ENCODE measurements at places on chromosomes 4 and X. TPM values are rescaled to one million over a fixed set of nuclear protein-coding genes. Genes with fewer than 3 reads are reported as not detected.

DNA sequence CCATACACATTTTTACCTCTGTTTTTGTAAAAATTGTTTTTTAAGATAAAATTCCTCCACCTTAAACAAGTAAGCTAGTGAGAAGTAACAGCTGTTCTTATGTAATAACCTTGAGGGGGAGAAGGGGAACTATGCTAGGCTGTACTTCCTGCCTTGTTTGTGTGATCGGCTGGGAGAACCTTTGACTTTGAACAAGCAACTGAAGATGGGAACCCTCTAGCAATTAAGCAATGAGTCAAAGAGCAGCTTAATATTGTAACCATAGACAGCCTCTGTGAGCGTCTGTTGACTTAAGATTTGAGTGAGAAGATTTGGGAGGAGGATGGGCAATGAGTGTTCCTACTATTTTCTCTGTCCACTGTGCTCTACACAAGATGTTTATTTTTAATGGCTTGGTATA lies 135.1 kb downstream of the SCLT1 start:
- DNase-seq = peak; percentile 1

- DNase-seq = no peak
Observed at GRCh38 chr4:98484031-98484430, 174.4 kb downstream of the TSPAN5 start.

DNA sequence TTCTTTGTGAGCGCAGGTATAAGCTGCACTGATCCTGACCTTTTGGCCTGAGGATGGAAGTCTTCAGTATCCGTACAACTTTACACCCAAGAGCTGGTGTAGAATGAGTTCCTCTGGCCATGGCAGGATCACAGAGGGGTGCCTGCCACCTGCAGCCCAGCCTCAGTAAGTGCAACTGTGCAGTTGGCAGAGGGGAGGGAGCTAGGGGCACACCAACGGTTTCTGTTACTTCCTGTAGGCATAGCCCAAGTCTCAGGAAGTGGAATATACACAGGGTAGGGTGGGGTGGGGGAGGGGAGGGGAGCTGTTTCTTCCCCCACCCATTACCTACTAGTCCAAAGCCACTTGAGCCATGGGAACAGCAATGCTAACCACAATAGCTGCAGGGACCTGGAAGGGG lies 85.4 kb upstream of the GBA3 start:
- peak; percentile 54 for DNase-seq

DNA sequence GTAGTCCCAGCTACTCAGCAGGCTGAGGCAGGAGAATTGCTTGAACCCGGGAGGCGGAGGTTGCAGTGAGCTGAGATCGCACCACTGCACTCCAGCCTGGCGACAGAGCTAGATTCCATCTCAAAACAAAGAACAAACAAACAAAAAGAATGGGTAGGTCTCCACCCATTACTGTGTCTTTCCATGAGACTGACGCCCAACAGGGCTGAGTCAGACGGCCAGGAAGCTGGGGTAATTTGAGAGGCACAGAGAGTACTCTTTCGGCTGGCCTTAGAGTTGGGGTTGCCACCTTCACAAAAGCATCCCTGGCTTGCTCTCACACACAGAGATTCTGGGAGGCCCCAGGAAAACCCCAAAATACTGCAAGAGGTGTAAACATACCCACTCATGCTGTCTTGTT lies 72.0 kb upstream of the DHRSX start:
- no peak for DNase-seq

DNA sequence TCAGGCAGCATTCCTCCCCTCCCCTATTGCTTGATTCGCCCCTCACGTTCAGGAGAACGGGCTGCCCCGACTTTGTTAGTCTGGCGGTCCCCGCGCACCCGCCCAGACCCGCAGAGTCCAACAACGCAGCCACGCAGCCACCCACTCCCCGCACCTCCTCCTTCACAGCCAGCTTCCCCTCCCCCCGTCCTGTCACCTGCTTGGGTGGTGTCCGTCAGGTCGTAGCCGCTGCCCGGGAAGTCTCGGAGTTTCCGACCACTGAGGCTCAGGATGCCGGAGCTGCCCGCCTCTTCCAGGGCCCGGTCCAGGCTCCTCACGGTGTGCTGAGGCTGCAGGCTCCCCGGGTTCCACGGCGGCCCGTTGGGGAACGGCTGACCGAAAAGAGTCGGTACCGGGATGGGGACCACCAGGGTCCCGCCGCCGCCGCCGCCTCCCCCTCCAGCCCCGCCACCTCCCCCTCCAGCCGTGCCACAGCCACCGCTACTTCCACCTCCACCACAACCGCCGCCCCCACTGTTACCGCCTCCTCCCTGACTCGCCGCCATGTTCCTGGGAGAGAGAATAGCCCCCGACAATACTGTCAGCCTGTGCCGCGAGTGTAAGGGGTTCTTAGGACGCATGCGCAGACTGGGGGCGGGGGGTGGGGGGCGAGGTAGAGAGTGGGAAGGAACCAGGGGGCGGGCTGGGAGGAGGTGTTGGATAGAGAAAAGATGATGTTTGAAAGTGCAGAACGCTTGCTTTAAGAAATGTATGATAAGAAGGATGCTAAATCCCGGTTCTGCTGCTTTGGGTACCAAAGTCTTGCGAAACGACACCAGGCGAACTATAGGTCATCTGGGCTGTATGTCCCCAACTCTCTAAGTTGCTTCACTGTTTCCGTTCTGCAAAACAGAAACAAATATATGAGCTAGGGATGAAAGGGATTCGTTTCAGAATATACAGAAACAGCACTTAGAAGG lies at the start of gene LRCH2:
TSS of gene LRCH2 (minus strand) at position 600 of the 959 bp plus-strand sequence. CDS start at position 545, 55 bp downstream.
- no peak for DNase-seq

GRCh38 chr4:957581-958313 lies 15.6 kb downstream of the DGKQ start:
- DNase-seq = no peak

GRCh38 chrX:54994668-54995351 lies 822 bp upstream of the PFKFB1 start:
- no peak for DNase-seq

Gene PAK3
- not detected for total RNA-seq

Gene HOPX
- 6.9 TPM for total RNA-seq

Gene NR3C2
- total RNA-seq = 50.7 TPM

Gene YY2
- total RNA-seq = 2.1 TPM
